Fibroblast of skin of abdomen (primary cell): ENCODE measurements at places on chromosomes 4 and X.

- DNase-seq: no peak
Measured at GRCh38 chr4:15060213-15060612, 57.9 kb downstream of the CPEB2 start.

DNA sequence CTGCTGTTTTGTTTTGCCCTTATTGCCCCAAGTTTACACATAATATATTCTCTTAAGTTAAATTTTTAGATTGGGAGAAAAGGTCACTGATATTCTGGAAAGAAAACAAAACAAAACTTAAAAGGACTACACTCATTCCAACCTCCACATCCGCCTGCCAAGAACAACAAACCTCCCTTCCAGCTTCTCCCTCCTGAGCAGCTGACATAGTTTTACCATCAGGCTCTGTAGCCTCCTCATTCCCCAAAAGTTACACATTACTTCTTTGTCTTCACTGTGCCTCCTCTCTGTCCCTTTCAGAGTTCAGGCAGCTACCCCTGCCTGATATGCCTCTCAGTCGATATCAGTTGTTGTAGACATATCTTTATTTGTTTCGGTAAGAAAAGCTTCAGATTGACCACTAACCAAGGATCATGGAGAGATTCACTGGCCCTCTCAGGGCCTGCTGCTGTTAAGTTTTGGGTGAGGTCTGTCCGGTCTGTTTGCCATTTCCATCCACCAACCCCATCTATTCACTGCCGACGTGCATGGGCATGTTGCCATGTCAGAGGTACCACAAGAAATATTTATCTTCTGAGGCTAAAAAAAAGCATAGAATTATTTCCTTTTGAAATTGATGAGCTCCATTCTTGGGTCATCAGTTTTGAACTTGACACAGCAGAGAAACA lies 164.1 kb downstream of the GASK1B start:
- DNase-seq: peak; percentile 33

GRCh38 chr4:76977736-76978350 lies 28.3 kb downstream of the SEPTIN11 start:
- DNase-seq: peak; percentile 81

GRCh38 chr4:41329361-41329760 lies 72.6 kb downstream of the UCHL1 start:
- no peak for DNase-seq

DNA sequence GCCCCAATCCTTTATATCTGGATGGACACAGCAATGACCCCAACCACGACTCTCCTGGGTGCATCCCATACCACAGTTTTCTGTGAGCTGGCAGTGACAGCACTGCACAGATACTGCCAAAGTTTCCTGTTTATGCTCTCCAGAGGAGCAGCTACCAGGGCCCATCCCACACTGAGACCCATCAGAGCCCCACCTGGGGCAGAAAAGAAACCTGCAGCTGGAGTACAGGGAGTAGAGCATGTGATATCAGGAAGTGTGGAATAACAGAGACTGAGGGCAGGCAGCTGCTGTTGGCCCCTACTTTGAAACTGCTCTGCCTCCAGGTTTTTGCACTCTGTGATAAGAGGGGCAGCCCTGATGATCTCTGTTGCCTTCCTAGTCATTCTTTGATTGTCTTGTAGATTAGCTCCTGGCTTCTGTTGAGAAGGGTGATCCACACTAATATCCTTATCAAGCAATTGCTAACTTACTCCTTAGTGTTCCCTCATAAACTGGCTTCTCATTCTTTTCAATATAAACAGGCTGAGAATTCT lies 526.3 kb upstream of the TECRL start:
- DNase-seq: no peak
